Neural crest cell (in vitro differentiated cells): ENCODE measurements at places on chromosomes 7 and 10.

DNA sequence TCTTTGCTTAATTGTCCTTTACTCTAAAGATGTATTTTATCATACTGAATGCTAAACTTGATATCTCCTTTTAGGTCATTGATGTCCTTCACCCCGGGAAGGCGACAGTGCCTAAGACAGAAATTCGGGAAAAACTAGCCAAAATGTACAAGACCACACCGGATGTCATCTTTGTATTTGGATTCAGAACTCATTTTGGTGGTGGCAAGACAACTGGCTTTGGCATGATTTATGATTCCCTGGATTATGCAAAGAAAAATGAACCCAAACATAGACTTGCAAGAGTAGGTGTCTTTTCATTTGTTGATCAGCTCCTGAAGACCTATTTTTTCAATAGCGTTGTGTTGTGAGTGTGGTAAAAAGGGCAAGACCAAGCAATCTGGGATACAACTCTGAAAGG lies 1.8 kb downstream of the RPS24 start:
- DNase-seq, result no peak

DNA sequence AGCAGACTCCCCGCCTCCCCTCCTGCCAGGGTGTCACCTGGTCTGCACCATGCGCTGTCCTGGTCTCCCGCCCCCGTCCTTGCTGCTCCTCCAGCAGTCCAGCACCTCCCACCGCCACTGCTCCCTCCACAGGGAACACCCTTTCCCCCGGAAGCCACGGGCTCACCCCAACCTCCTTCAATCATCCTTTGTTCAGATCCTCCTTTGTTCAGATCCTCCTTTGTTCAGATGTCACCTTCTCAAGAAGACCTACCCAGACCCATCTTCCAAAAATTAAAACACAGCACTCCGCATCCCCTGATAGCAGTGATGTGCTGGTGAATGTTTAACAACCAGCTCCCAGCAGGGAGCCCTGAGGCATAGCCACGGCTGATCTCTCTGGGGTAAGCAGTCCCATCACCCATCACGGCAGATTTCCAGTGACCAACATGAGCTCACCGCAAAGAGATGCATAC lies 237.7 kb downstream of the USP6NL start:
- DNase-seq, result no peak

DNA sequence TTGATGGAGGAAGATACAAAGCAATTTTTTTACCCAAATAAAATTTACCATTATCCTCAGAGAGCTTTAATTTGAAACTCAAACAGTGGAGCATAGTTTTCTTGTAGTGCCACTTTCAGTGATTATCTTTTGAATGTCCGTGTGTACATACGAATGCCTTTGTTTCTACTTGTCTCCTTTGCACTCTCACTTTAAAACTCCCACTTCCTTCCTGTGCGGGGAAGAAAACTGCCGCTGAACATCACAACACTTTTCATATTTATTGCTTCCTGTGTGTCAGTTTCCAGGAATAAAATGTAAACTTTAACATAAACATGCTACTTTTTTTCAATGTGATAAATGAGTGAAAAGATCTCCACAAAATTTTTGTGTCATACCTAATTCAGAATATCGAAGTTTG lies 102.4 kb downstream of the SEMA3A start:
- DNase-seq, result no peak

DNA sequence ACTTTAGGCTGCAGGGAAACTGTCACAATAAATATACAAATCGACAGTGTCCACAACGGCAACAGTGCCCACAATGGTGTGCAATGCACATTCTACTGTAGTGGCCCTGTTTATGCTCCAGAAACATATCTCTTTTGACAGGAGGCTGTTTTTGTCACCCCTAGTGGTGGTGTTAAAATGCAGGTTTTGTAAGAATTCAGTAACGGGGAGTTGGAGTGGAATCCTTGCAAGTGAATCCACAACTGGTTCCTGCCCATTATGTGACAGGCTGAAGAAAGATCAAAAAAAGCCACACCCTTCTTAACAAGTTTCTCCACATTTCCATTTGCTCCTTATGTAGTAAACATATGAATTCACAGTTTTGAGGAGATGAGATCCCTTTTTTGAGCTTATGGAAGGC lies 58.5 kb downstream of the BEND7 start:
- DNase-seq, result no peak

GRCh38 chr10:88901984-88902789 lies 22.1 kb downstream of the STAMBPL1 start:
- DNase-seq, result no peak
